ENCODE measurements at places on chromosomes 7 and 10.

DNA sequence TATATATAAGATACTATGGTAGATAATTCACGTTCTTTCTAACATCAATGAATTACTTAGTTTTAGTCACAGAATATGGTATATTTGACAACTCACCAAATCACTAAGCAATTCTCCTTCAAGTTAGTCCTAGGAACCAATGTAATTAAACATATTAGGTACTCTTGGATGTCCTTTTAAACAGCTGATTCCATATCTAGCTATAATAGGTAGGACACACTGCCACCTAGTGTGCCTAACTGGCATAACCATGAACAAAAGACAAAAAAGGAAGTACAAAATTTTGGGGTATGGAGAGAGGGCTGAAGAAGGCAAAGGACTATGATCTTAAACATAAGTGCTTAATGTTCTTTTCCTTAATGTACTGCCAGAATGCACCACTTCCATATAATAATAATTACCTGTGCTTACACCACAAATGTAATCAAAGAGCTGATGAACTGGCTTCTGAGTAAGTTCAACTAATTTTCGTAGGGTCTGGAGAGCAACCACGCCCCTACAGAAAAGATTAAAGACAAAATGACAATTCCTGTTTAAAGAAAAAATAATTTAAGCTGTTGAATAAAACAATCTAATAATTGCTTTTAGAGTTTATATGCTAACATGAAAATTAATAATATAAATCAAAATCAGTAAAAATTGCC lies 28.7 kb downstream of the PNPLA8 start:
- peak; percentile 22 for DNase-seq

DNA sequence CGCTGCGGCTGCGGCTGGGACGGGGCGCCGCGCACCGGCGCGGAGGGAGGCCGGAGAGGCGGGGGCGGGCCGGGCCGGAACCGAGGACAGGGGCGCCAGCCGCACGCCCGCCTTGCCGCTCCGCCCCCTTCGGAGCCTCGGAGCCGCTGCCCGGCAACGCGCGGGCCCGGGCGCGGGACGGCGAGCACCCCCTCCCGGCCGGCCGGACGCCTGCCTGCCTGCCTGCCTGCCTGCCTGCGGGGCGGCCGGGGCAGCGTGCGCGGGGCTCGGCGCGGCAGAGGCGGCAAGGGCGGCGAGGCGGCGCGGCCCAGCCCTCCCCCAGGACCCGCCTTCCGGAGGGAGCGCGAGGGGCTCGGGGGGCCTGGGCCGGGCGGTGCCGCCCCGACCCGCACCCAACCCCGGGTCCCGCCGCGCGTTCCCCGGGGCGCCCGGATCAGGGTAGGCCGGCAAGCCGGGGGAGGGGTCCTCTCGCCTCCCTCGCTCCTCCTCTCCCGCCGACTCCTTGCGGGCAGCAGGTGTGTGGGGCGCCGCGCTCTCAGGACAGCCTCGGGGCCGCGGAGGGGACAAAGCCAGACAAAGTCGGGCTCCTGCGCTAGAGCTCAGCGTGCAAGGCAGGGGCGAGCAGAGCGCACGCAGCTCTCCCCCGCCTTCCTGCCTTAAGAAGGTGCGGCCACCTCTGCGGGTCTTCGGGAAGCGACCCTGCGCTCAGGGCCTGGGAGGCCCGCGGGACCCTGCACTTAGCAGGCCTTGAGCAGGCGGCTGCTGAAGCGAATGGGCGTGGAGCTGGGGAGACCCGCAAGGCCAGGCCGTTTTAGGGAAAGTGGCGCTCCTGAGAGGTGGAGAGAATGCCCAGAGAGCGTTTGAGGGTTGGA lies at the start of gene KIAA1549:
Gene KIAA1549 (minus strand): TSS at position 58 of the 872 bp plus-strand sequence. CDS start 120 bp downstream, outside the sequence.
- DNase-seq: peak; percentile 82

DNA sequence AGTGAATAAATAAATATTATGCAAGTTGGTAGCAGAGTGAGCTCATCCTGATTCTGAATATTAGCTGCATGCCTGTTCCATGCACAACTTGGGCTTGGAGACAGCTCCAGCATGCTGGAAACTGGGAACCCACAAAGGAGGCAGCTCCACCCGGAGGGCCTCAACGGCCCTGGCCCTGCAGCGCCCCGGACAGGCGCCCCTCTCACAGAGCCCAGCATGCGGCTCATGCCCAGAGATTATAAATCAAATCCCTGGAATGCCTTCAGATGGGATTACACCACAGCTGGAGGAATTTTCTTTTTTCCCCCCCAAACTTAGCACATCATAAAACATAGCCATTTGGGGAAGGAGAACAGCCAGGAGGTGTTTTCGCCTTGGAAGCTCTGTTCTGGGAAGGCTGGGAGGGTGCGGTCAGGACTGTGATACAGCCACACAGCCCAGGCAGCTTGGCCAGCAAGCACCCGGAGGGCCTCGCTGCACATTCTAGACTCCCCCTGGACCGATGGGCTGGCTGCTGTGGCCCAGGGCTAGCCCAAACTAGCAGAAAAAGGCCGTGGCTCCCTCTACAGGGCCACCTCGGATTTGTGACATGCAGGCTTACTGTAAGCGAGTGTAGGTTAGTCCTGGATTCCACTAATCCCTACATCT lies 102.4 kb downstream of the PTPN20 start:
- peak; percentile 72 for DNase-seq

- peak; percentile 75 for DNase-seq
Measured at GRCh38 chr10:95814011-95814727, 58.2 kb downstream of the ENTPD1 start.

GRCh38 chr7:29360633-29361625 lies 166.4 kb downstream of the CHN2 start:
- peak; percentile 38 for DNase-seq

DNA sequence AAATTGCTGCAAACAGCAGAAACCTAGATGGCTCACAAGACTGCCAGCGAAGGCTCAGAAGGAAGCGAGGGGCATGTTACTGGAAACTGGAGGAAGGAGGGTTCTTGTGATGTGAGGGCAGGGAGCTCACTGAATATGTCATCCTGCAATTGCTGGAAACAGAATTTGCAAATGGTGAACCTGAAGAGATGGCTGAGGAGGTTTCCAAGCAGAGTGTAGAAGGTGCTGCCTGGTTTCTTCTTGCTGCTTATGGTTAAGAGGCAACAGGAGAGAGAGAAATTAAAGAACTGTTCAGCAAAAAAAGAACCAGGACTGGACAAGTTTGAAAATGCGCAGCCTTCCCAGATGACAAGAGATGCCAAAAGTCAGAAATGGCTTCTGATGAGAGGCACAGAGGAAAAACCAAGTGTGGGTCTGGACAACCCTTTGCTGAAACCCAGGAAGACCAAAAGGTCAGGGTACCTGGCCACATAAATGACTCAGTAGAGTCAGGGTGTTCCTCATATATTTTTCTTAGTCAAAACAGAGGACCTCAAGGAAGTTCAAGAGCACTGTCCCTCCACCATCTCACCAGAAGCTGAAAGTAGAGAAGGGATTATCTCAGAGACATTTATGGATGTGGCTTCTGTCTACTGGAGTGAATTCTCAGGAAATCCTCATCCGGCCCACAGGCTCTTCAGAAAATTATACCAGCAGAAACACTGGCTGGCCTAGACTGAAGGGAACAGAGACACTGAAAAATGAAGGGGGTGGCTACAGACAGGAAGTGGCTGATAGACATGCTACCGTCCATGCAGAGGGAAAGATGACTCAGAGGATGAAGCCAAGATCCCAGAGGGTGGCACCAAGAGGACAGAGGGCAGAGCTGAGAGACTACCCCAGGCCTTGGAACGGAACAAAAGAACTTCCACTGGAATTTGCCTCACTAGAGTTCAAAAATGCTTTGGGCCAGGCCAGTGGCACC lies 10.1 kb downstream of the PAPOLB start:
- no peak for DNase-seq

- DNase-seq: no peak
Measured at GRCh38 chr10:49611816-49612512, 1.9 kb downstream of the SLC18A3 start.

- DNase-seq: no peak
Measured at GRCh38 chr7:137834552-137834951, 12.2 kb downstream of the DGKI start.

GRCh38 chr10:87092861-87093631 lies 1.6 kb downstream of the GLUD1 start:
- DNase-seq: peak; percentile 27
